ENCODE measurements at places on chromosomes 1 and 21.

DNA sequence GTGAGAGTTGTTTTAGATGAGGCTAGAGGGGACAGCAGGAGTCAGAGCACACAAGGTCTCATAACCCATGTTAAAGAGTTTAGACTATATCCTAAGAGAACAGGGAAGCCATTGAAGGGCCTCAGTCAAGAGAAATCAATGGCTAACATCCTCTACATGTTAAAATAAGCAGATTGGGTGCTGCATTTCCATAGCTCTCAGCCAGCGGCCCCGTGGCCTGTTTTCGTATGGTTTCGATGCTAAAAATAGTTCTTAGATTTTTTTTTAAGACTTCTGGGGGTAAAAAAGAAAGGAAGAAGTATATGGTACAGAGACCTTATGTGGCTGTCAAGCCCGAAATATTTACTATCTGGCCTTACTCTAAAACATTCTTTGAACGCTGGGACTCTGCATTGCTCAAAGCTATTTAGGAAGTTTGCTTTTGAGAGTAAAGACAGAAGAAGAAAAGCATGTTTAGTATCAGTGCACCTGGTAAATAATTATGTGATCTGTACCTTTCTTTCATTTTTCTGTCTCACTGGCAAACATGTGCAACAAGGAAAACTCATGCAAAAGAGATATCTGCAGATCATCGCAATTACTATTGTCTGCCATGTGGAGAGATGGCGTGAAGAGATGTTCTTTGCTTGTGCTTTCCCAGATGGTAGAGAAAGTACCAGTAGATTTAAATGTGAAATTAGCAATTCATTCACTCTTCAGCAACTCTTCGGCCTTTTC is 8.4 kb downstream of the PDIK1L start:
- DNase-seq: no peak

- no peak for DNase-seq
Measured at GRCh38 chr1:62870148-62870547, 86.2 kb downstream of the ATG4C start.

DNA sequence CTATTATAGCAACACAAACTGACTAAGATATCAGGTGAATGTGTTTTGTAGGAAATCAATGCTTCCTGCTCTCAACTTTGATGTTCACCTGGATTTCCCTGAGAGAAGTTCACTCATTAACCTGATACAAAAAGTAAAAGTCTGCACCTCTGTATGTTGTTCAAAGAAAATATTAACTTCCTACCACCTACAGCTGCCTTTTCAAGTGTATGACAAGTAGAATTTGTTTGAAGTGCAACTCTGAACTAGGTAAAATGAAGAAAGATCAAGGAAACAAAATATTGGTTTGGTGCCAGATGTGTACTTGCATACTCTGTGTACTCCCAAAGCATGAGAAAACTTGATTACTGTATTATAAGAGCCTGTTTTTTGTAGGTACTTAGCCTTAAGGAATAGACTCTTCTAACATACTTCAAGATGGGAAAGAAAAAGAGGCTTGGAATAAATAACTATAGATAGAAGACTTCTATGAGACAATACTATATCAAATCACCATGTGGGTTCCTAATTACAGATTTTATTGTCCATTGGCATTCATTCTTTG is 193.4 kb downstream of the APP start:
- no peak for DNase-seq

- DNase-seq: no peak
Measured at GRCh38 chr1:41401899-41402298, 40.7 kb downstream of the FOXO6 start.

GRCh38 chr1:69651656-69652055 is 83.9 kb downstream of the LRRC7 start:
- no peak for DNase-seq

DNA sequence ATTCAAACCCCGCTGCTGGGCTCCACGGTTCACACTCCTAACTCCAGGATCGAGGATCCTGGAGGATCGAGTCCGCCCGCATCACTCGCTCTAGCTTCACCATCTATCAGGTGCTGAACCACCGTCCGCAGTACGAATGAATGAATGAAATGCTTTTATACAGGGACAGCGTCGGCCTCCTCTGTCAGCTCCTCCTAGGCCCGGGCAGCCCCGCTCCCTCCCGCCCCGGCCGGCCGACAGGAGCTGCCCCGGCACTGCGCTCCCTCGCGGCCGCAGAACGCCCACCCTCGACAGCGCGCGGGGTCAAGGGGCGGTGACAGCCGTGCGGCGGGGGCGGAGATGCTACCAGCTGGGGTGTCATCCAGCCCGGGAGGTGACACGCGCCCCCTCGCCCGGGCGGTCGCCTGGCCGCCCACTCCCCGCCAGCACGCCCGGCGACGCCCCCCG is 520 bp downstream of the ZBTB17 start:
- DNase-seq: no peak

- no peak for DNase-seq
Measured at GRCh38 chr21:26732432-26733221, 112.6 kb downstream of the ADAMTS1 start.

- no peak for DNase-seq
Measured at GRCh38 chr1:175933801-175934200, 190.4 kb upstream of the TNR start.

GRCh38 chr21:35046263-35046624 is 2.9 kb downstream of the RUNX1 start:
- no peak for DNase-seq

DNA sequence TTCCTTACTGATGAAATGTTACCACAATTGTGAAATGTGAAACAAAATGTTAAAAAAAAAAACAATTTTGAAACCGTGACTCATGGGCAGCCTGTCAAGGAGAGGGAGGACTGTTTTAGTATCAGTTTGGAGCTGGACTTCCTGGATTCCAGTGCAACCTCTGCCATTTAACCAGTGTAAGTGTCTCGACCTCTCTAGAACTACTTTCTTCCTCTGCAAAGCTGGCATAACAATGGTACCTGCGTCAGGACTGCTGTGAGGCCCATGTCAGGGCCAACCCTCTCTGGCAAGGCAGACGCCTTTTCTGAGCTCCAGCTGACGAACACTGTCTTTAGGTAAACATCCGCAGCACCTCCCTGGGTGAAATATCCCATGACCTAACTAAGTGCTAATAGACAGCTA is 20.9 kb downstream of the URB1 start:
- DNase-seq: no peak

- no peak for DNase-seq
Measured at GRCh38 chr1:54653036-54653435, 11.4 kb downstream of the MROH7 start.

GRCh38 chr1:183363972-183364371 is 54.2 kb downstream of the NMNAT2 start:
- DNase-seq: no peak

DNA sequence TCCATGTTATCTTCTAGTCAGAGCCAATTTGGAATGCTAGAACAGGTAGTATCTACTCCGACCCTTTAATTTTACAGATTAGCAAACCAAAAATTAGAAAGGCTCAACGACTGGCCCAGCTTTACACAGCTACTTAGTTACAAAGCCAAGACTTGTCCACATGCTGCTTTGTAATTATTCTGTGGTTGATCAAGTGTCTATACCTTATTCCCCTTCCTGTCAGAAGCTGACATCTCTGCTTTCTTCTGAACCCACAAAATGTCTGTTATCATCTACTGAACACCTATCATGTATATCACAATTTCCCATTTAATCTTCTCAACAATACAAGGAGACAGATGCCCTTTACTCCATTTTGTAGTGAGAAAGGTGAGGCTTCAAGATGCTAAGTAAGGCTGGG is 15.6 kb downstream of the TGFBR3 start:
- DNase-seq: no peak

DNA sequence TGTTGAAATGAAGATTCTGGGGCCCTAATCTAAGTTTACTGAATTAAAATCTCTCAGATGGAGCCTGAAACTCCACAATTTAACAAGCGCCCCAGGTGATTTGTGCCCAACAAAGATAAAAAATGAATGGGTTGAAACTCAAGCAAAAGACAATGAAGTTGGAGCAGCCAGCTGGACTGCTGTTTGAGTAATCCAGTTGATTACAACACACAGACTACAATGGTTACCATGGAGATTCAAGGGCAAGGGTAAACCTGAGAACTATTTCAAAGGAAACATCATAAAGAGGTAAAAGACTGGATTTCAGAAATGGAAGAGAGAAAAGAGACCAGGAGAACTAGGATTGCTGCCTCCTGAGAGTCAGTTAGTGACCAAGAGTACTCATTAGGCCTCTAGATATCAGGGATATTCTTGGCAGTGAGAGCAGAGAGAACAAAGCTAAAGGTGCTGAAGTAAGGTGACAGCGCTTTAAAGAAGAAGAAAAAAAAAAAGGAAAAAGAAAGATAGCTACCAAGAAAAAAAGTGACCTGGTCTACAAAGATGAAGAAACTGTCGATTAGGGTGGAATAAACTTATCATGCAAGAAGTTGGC is 44.5 kb downstream of the LRRC53 start:
- no peak for DNase-seq

All from left forelimb (tissue), 1 donor.